ENCODE measurements at places on chromosomes 4 and X.

- no peak for DNase-seq
These were observed 3.5 kb downstream of the TMEM154 start for GRCh38 chr4:152676052-152676854.

DNA sequence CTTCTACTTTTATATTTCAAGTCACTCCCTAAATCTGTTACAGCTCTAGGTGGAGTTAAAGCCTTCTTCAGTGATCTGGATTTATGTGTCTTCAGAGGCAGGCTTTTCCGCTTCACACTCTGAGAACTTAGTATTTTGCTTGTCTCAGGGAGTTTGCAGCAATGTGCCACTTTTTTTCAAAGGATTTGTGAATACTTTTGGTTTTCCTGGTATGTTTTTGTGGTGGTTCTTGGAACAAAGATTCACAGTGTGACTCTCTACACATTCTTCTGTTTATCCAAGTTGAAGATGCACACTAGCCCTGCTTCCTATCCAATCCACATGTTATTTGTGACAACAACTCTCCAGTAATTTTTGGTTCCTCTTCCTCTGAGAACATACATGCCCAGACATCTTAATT is 1253.7 kb downstream of the TECRL start:
- DNase-seq = no peak

DNA sequence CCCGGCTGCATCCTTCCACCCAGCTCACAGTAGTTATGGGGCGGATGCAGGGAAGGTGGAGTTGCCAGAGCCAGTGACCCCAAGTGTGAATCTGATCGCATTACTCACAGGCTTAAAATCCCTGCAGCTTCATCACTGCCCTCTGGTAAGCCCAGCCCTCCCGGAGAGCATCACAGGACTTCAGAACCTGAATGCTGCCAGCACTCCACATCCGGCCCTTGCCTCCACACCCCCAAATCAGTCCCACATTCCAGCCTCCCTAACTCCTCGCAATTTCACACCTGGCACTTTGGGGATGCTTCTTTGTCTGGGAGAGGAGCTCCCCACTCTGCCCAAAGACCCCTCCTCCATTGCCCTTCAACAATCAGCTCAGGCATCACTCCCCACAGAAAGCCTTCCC is 15.6 kb downstream of the RASL11B start:
- DNase-seq = no peak

GRCh38 chrX:41518127-41518840 is 71.1 kb downstream of the NYX start:
- no peak for DNase-seq

- DNase-seq = no peak
These were observed 1065.7 kb upstream of the PABPC4L start for GRCh38 chr4:135267148-135267865.

DNA sequence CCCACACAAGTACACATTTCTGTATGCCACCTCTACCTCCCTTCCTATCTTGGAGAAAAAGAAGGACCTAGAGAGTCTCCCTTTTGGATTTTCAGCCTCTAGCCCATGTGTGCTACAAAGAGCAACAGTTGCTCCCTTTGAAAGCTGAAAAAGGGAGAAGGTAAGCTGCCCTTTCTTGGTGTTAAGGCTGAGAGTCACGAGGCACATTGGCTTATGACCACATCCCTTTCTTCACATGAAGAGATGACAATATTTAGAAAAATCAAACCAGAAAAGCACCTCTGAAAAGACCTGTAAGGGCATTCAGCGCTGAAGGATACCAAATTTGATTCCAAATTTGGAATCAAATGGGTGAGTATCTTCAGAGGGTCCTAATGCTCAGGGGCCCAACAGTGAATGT is 6.4 kb upstream of the FGFBP1 start:
- no peak for DNase-seq

GRCh38 chrX:53071064-53071463 is 11.1 kb upstream of the TSPYL2 start:
- no peak for DNase-seq

GRCh38 chr4:78100060-78100459 is 42.9 kb downstream of the FRAS1 start:
- no peak for DNase-seq

DNA sequence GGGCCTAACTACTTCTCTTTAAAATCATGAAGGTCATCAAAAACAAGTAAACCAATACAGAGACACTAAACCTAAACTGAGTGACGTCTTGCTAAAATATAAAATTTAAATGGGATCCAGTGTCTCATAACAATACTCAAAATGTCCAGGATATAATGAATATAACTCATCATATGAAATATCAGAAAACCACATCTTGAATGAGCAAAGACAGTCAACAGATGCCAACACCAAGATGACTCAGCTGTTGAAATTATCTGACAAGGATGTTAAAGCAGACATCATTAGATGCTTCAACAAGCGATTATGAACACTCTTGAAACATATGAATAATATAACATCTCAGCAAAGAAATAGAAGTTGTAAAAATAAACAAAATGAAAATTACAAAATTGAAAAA is 8.3 kb downstream of the NAP1L2 start:
- no peak for DNase-seq

- no peak for DNase-seq
These were observed 13.0 kb downstream of the UCHL1 start for GRCh38 chr4:41269682-41270081.

DNA sequence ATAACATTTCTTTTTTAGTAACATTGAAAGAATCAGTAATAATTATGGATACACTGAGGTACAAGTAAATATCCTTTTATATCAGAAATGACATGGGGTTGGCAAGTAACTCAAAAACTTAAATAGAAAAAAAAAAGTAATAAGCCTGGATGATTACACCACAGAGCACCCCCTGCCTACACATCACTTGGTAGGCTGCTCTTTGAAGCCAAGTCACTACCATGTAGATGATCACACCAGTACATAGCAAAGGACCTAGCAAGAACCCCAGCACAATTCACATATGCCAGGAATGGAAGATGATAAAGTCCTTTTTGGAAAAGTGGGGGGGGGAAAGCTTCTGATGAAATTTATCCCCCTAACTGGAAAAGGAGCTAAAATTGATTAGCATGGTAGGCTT is 56.9 kb downstream of the METTL14 start:
- DNase-seq = no peak

DNA sequence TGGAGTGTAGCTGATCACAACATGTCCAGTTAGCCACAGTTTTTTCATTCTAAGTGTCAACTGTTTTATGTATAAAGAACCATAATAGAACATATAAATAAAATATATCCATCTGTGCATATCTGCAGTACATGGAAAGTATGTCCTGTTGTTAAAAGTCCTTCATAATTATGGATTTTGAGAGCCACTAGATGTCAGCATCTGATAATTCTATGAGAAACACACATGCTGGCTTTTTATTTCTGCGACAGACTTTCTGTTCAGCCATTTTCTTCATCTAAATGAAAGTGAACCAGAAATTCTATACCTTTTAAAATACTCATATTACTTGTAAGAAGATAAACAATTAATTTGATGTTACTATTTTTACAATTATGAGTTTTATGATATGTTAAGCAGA is 251.5 kb downstream of the GPM6A start:
- DNase-seq = no peak

- no peak for DNase-seq
These were observed 66.1 kb downstream of the KLHL4 start for GRCh38 chrX:87583679-87584078.

DNA sequence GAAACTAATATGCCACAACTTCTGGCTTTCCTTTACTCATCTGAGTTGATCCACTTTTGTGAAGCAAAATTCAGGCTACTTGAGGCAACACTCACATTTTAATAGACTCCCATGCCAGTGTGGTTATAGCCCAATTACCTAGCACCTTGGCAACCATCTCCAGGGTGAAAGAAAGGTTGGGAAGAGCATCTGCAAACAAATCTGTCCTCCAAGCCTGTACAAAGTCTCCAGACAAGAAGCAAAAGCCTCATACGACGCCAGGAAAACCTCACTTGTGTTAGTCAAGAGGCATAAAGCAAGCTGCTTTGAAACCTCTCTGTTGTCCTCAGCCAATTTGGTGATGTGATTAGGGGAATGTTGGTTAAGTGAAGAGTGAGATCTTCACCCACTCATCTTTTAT is 246.6 kb downstream of the THOC2 start:
- DNase-seq = no peak

GRCh38 chrX:6917666-6918065 is 229.8 kb upstream of the STS start:
- no peak for DNase-seq

DNA sequence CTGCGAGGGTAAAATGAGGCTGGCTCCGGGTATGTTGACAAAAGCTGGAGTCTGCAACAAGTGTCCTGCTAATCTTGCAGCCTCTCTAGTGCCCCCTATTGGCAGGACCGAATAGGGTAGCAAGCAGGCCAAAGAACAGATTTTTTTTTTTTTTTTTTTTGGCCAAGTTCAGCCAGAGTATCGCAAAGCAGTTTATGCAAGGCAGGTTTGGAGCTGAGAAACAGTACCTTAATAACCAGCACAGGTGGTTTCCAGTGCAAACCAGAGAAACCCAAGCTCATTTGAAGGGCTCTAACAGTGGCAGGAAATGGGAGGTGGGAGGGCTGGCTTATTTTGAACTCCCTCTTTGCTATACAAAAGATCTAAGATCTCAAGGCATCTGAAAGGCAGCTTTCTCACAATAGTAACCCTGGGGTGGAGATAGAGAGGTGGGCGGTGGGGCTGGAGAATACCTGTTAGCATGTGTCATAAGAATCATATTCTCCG is 38.2 kb upstream of the OCIAD2 start:
- DNase-seq = peak; percentile 40

DNA sequence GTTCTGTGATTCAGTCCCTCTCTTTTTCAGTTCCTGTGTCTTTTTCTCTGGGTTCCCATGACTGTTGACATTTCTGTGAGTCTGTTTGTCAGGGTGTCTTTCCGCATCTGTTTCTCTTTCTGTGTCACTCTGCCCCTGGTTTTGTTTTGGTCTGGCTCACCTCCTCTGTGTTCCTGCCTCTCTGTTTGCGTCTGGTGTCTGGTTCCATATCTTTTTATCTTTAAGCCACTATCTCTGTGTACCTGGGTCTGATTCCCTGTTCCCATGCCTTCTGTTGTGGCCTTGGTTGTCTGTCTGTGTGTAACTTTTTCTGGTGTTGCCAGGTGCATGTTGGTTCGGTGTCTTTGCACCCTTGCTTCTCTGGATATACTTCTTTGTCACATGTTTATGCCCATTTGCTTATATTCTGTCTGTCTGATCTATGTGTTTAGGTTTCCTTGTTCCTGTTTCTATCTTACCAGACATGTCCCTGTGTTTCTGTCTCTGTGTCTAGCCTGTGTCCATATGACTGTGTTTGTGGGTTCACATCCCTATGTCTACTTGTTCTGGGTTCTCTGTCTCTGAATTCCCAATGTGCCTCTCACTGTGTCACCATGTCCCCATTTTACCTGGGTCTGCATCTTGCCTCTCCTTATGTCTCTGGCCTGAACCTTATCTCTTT is 50.2 kb downstream of the ITIH6 start:
- DNase-seq = no peak

DNA sequence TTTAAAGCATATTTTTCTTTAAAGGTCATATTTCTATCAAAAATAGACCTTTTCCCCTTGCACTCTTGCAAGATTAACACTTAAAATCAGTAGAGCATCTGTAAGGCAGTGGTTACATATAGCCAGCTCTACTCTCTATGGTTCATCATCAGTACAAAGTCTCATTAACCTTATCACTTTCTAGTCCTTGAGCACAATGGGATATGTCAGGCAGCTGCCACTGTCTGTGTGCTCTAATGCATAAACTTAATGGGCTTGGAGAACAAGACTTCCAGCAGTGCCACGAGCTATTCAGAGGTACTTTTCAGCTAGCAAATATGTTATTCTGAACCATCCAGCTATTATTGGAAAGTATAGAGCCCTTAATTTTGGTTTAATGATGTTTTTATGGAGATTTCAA is 393.7 kb downstream of the GASK1B start:
- DNase-seq = no peak

DNA sequence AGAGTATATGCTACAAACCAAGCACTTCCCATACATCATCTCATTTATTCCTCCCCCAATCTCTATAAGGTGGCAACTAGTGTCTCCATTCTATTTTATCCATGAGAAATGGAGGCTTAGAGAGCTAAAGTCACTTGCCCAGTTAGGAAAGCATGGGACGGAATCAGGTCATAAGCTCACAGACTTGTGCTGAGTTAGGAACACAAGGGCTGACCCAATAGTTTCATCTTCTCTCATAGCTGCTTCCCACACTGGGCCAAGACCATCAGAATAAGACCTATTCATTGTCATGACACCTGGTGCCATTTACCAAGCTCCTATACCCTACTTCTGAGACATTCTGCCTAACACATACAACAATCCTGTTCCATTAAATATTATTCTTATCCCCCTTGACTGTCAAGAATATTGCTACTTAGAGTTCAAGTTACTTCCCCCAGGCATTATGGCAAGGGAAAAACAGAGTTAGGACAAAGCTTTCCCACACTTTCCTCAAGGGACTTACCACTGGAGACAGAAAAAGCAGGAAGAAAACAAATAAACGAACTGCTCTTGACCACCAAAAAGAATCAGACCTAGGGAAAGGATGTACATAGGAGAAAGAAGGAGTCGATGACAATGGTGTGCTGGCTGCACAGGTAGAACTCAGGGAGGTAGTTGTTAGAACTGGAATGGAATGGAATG is 167.8 kb downstream of the LDB2 start:
- no peak for DNase-seq

GRCh38 chrX:45274576-45274975 is 73.9 kb upstream of the DIPK2B start:
- DNase-seq = no peak

DNA sequence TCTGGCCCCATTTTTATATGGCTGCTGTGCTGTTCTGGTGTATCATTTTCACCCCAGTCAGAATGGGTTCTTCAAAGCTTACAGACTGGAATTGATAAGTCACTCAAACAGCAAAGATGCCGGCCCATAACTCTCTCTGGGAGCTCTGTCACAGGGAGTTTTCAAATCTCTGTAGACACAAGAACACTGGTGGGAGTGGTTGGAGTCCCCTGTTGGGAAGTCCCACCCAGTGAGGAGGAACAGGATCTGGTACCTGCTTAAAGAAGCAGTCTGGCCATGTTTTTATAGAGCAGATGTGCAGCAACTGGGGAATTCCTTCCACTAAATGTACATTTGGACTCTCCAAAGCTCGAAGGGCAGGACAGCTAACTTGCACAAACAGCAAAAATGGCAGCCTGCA is 69.3 kb upstream of the UGT2B7 start:
- DNase-seq = no peak
